WERI-Rb-1 (cell line): ENCODE measurements at places on chromosomes 2 and 18.

- no peak for DNase-seq
Observed at GRCh38 chr2:157363612-157364101, 38.0 kb upstream of the ERMN start.

GRCh38 chr2:231207734-231208133, 9.3 kb downstream of the ARMC9 start:
- DNase-seq: no peak

DNA sequence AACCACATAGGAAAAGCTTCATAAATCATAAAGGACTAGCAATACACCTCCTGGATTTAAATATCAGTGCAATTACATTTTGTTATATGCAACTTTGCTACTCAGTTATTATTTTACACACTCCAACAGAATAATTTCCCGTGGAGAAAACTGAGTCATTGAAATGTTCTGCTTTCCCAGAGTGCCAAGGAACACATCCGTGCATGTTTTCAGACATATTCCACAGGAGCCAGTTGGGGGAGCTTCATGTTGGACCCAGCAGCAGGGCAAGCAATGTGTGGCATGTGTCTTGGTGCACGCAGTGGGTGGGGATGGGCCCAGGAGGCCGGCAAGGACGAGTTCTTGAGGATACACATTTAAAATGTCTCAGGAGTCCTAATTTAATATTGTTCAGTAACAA, 14.4 kb upstream of the SMIM21 start:
- DNase-seq: no peak

- DNase-seq: no peak
Observed at GRCh38 chr18:68397241-68398035, 317.5 kb downstream of the TMX3 start.
